NT2/D1 (cell line): ENCODE measurements at places on chromosomes 13 and 19.

GRCh38 chr19:51520728-51521127 lies 10.7 kb downstream of the SIGLEC6 start:
- DNase-seq, result no peak

- DNase-seq, result no peak
Observed at GRCh38 chr19:934197-934840, 8.5 kb downstream of the ARID3A start.

GRCh38 chr19:43454031-43454430 lies 11.4 kb downstream of the LYPD3 start:
- DNase-seq, result no peak

DNA sequence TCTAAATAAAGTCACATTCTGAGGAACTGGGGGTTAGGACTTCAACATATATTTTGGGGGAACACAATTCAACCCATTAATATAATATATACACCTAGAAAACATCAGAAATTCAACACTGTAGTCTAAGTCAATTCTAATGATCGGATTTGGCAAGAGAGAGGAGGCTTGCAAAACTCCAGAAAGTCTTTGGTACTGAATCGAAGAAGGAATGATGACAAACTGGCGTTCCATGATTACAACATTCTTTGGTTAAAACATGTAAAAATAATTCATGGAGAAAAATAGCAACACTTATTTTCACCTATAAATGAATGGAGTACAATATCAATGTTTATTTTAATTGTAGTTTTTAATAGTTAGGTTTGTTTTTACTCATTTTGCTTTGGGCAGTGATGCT lies 62.4 kb downstream of the MBNL2 start:
- no peak for DNase-seq

DNA sequence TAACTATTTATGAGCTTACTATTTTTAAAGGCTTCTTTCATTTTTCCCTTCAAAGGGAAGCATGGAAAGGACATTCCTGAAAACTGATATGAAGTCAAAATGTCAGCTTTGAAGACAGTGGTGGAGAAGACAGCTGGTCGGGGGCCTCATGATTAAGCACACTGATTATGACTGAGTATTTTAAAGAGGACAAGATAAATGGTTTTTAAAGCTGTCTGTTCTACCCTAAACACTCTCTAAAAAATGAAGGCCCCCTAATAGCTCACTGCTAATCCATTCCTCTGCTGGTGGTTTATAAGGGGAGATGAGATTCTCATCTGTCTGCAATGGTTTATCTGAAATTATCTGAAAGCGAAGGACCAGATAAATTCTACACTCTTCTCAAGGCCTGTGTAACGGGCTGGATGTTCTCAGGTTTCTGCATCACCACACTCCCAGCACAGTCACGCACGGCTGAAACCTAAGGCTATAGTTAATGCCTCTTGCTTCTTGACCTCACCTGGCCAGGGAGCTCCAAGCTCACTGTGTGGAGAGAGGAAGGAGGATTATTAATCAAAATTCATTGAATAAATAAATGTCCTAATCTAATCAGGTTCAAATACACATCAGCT lies 86.9 kb upstream of the DOCK9 start:
- no peak for DNase-seq

GRCh38 chr13:33183431-33184111 lies 102.0 kb downstream of the STARD13 start:
- no peak for DNase-seq

DNA sequence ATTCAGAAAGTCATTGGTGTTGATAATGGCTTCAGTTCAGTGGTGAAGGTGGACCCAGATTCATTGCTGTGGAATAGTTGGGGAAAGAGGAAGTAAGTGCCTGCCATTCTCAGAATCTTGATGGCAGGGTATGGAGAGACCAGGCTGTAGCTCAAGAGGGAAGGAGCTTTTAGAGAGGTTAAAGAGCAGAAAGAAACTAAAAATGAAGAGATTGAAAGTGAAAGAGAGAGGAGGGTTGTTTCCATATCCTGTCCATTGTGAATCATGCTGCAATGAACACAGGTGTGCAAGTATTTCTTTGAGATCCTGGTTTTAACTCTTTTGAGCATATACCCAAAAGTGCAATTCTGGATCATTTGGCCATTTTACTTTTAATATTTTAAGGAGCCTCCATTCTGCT lies 12.5 kb downstream of the GJB6 start:
- DNase-seq, result no peak

DNA sequence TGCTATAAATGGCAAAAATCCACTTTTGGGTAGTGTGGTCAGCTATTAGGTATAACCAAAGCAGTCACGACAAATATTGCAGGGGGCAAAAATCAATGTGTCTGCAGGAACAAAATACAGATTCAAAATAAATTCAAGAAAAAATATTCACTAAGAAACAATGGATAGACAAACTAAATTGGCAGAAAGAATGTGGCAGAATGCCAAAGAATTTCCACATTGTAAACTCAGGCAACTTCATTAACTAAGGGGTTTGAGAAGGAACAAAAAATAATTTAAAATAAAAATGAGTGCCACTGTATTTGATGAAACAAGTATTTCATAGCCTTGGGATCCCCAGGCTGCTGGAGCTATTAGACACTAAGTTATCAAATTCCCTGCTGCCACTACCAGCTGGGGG lies 193.1 kb downstream of the VWA8 start:
- DNase-seq, result no peak

GRCh38 chr13:75455962-75456361 lies 26.0 kb downstream of the TBC1D4 start:
- no peak for DNase-seq

DNA sequence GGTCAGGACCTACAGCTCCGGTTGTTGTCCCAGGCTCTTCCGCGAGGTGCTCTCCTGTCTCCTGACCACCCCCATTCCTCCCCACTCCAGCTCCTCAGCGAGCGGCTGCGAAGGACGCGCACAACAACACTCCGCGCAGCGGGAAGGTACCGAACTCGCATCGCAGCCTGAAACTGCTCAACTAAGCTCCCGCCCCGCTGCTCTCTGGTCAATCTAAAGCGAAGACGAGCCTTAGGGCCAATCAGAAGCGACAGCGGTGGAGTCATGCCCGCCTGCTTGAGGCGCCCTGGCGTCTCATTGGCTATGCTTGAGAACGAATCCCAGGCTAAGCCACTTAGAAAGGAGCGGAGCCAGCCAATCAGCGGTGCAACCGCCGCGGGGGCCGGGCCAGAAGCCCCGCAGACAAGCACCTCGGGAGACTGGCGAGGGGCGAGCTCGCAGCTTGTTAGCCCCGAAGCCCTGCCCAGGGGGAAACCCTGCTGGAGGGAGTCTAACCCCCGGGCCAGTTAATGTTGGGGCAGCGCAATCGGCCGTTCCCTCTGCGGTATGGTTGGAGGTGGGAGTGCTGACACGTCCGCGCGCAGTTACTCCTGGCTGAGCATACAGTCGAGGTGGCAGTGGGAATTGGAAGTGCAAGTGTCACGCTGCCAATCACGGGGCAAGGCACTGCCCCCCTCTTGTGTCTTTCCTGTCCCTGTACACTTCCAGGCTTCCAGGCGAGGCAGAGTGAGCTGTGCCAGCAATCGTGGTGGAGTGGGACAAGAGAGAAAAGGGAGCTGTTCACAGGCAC lies 1.9 kb upstream of the ZBTB32 start:
- DNase-seq, result peak; percentile 94

DNA sequence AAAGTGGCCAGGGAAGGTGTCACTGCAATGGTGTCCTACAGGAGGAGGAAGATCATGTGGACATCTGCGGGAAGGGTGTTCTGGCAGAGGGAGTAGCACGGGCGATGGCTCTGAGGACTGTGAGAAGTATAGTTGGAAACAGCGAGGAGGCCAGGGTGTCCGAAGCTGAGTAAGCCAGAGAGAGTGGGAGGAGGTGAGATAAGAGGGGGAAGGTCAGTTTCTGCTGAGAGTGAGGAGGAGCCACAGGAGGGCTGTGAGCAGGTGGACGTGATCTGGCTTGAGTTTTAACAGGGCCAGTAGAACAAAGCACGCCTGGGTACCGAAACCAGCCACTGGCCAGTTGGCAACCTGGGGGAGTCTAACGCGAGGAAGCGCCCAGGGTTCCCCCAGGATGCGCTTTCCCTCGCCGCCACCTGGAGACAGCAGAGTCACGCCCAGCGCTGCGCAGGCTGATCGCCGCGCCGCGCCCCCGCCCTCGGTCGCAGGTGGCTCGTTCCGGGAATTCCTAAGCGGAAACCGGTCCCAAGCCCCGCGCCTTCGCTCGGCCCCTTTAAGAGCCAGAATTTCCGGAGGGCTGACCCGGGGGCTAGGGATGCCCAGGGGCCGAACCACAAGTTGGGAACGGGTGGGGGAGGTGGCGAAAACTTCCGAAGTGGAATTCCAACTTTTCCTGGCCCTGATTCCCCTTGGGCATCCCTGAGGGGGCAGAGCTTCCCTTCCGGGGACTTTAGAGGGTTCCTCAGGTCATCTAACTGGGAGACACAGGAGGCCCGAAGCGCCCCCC lies 1.1 kb upstream of the LSR start:
- peak; percentile 91 for DNase-seq

DNA sequence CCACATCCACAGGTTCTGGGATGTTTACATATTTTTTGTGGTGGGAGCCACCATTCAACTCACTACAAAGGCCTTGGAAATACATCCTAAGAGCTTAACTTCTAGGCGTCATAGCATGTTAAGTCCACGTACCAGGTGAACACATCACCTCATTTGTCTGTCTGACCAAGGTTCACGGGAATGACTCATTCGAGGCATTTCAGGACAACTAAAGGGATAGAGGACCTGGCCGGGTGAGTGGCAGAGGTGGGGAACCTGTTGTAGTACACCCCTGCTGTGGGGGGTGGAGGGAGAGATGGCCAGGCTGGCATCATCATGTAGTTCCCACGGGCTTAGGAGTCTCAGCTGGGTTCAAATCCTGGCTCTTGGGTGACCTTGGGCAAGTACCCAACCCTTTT lies 51.5 kb downstream of the BICRA start:
- no peak for DNase-seq

- DNase-seq, result no peak
Observed at GRCh38 chr19:869245-870177, 10.0 kb downstream of the CFD start.

DNA sequence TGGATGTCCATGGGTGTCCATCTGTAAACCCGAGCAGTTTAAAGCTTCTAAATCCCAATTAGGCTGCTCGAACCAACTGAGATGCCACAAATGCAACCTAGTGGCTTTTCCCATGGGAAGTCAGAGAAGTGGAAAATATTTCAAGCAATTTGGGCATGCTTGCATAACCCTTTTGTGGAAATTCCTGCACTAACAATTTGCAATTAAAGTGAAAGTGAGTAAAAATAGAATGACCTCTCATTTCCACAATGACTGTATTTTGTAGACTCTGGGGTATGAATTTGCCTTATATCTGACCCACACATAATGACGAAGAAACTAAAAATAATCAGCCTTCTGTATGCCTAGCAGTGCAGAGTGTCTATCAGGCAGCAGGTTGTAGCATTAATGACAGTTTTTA lies 91.8 kb upstream of the TSC22D1 start:
- DNase-seq, result no peak

DNA sequence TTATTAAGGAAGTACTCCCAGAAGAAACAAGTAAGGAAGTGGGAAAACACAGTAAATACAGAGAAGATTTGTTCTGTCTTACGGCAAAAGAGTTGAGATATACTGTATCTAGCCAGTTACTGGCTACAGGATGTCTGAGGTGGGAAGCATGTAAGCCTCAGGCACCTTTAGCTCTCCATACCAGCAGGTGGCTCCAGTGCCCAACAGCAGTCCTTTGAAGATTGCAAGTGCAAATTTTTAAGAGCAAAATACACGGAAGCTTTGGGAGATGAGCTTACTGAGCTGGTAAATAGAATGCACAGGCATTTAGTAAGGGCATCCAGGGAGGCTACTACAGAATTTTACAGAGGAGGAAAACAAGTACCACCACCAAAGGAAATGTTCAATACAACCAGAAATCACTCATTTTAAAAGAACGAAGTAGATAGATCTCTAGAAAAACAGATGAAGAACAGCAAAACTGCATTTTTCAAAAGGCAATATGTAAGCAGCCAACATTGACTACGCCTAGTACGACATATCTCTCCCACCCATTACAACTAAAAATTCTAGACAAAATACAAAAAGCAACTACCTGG lies 57.9 kb upstream of the VSTM2B start:
- DNase-seq, result peak; percentile 16

- no peak for DNase-seq
Observed at GRCh38 chr13:42380420-42381164, 108.6 kb downstream of the AKAP11 start.

DNA sequence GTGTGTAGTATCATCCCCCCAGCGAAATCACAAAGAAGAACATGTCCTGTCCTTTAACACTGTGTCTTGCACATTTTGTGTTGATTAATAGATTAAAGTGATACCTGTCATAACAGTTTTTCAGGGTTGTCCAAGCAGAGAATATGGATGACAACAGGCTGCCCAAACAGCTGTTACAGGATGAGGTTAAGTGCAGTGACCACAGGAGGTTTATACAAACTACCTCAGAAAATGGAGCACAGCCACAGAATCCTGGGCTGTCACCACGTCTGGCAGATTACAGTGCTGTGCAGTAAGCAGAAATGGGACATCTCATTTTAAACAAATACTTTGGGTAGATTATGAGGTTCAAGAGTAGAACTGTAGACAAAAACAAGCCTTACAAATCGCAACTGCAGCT lies 575.6 kb downstream of the DCT start:
- DNase-seq, result no peak

GRCh38 chr13:40779049-40779448 lies 8.1 kb upstream of the MRPS31 start:
- DNase-seq, result no peak

GRCh38 chr19:7888826-7889217 lies 512 bp downstream of the LRRC8E start:
- DNase-seq, result no peak

DNA sequence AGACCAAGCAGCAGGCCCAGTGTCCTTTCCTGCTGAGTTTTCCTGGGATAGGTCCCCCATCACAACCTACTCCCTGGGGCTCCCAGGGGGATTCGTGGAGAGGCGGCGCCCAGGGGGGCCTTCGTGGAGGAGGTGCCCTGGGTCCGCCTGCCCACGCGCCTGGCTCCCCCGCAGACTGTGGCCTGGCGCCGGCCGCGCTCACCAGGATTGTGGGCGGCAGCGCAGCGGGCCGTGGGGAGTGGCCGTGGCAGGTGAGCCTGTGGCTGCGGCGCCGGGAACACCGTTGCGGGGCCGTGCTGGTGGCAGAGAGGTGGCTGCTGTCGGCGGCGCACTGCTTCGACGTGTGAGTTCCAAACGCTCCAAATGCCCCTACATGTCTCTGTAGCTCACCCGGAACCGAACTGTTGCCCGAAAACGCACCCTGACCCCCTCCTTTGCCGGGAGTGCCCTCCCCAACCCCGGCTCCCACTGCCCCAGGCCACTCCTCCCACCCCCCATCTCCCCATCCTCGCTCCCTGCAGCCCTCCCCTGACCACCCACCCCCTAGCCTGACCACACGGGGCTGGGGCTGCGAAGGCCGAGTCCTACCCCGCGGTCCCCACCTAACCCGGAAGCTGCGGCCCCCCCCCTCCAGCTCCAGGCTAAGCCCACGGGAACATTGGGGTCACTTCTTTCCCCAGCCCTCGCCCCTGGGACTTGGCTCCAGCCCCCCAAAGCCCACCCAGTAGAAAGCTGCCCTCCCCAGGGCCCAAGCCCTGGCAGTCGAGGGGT lies 3.3 kb downstream of the TIMM13 start:
- no peak for DNase-seq

GRCh38 chr13:99312493-99312883 lies 5.3 kb upstream of the GPR183 start:
- no peak for DNase-seq

- DNase-seq, result no peak
Observed at GRCh38 chr19:38057959-38058690, 151.1 kb downstream of the SIPA1L3 start.

- no peak for DNase-seq
Observed at GRCh38 chr13:42547612-42548011, 26.3 kb upstream of the TNFSF11 start.
